Esophagus mucosa (tissue), 1 donor: ENCODE measurements at places on chromosomes 5 and 9. TPM values are rescaled to one million over a fixed set of nuclear protein-coding genes. Genes with fewer than 3 reads are reported as not detected.

DNA sequence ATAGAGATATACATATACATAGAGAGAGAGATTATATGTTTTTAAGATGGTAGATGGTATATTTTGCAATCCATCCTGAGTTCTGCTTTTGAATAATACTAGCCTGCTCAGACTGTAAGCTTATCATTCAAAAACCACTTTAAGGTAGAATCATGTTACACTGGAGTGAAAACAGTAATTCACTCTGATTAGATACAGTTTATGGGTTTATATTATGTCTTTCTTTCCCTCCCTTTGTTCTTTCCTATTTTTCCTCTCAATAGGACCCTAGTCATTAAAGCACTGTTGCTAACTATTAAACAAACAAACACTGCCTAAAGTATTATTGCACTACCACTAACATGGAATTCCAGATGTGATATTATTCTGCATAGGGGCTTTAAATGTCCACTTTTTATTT lies 202.0 kb downstream of the ADAMTSL1 start:
- no peak for ATAC-seq

BAAT gene
- total RNA-seq = 0.08 TPM

- ATAC-seq = no peak
Measured at GRCh38 chr9:72575666-72576065, 54.3 kb downstream of the TMC1 start.

MEIKIN gene
- total RNA-seq = not detected

SLC27A4 gene
- total RNA-seq = 58.8 TPM

DNA sequence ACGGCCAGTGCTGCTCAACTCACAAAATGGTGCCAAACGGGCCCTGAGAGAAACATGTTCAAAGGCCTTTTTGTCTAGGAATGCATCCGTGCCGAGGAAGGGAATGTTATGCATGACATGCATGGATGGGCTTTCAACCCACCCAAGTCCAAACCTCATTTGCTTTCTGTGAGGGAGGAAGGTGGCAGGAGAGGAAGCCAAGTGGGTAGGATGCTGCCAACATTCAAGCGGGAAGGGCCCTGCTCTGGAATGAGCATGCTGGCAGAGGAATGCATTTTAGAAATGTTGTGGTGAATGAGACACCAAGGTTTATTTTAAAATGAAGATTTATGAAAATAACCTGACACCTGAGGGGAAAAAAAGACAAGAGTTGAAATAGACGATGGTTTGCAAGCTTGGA lies 479.1 kb downstream of the CCDC171 start:
- no peak for ATAC-seq

DNA sequence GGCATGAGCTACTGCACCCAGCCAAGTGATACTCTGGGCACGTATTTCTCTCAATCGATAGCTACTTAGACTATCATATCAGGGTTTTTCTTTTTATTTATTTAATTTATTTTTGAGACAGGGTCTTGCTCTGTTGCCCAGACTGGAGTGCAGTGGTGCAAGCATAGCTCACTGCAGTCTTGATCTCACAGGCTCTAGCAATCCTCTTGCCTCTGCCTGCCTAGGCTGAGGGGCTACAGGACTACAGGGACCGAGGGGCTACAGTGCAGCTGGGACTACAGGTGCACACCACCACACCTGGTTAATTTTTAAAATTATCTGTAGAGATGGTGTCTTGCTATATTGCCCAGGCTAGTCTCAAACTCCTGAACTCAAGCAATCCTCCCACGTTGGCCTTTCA lies 20.3 kb upstream of the ANKHD1 start:
- ATAC-seq = no peak

DNA sequence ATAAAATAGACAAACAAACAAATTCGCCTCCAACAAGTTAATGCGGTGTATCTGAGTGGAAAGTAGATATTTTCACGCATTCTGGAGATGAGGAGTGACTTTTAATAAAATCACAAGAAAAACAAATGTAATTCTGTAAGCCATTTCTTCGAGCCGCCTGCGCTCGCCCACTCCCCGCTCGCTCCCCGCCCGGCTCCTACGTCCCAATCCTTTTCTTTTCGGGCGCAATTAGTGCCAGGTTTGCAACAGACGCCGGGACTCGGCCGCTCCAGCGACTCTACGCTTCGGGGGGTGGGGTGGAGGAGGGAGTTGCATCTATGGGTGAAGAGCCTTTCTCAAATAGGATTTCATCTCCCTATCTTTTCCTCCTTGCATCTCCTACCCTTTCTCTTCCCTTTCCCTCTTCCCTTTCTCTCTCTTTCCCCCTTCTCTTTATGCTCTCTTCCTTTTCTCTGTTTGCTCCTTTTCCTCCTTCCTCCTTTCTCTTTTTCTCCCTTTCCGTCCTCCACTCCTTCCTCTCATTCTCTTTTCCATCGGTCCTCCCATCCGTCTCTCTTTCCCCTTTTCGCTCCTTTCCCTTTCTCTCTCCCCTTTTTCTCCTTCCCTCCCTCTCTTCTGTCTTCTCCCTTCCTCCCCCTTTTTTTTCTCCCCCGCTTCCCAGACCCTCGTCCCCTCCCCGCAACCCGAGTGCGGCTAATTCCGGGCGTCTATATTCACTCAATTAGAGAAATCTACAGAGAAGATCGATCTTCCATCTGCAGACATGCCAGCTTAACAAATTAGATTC lies 6.1 kb upstream of the OTP start:
- ATAC-seq = no peak

- no peak for ATAC-seq
Measured at GRCh38 chr5:153136910-153137614, 353.4 kb upstream of the GRIA1 start.

GRCh38 chr9:19934301-19934871 lies 145.5 kb upstream of the SLC24A2 start:
- ATAC-seq = peak; percentile 35

CTXN3 gene
- total RNA-seq = 0.24 TPM

ECPAS gene
- total RNA-seq = 56.5 TPM

PHF24 gene
- 0.48 TPM for total RNA-seq
